ENCODE measurements at places on chromosomes 7 and 10.

DNA sequence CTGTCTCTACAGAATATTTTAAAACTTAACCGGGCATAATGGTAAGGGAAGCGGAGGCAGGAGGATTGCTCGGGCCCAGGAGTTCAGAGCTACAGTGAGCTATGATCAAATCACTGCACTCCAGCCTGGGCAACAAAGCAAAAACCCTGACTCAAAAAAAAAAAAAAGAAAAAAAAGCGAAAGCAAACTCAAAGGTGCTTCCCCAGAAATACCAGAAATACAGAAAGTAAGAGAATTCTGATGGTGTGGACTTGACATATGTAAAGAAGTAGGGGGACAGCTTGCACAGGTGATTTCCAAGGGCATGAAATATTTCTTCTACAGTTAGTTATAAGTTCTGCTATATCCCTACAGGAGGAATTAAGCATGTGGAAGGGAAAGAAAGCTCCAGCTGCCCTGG, 69.7 kb upstream of the APBB1IP start:
- DNase-seq = no peak

- DNase-seq = no peak
Measured at GRCh38 chr7:113561446-113561845, 357.4 kb downstream of the PPP1R3A start.

DNA sequence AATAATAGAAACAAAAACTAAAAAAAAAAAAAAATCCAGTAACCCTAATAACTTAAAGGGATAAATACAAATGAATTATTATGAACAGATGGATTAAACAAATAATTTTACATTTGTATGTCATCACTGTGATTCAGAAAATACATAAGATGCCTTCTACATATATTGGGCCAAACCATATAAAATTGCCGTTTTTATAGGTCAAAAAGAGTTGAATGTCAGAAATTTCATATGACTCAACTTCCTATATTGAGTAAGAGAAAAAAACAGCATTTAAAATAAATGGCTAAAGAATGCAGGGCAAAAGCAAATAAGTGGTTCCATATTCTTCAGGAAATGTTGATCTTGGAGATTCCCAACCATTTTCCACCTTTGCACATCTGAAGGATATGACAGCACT, 9.4 kb downstream of the SLC35B4 start:
- DNase-seq = no peak

DNA sequence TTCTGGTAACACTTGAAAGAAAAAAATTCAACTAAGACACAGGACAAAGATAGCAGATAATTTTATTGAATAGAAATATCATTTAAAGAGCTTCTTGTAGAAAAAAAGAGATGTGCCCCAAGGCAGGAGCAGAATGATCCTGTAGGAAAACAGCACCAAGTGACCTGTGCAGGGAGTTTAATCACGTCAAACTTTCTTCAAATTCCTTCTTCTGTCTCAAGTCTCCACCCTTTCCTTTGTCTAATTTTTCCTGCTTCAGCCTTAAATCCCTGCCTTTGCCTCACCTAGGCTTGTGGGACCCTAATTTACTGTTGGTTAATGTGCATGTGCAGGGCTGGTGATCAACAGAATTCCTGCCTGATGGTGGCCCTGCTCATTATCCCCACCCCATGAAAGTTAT, 481.4 kb downstream of the IPMK start:
- no peak for DNase-seq

- DNase-seq = no peak
Measured at GRCh38 chr7:66400400-66400799, 195.3 kb downstream of the TPST1 start.
